ENCODE measurements at places on chromosomes 13 and 19. TPM values are rescaled to one million over a fixed set of nuclear protein-coding genes. Genes with fewer than 3 reads are reported as not detected.

GRCh38 chr13:98967491-98967890 lies 10.4 kb downstream of the DOCK9 start:
- DNase-seq: no peak

UBL3 gene
- total RNA-seq: 21.1 TPM

- no peak for DNase-seq
These were observed 77.5 kb upstream of the SCEL start for GRCh38 chr13:77457966-77458365.

DNA sequence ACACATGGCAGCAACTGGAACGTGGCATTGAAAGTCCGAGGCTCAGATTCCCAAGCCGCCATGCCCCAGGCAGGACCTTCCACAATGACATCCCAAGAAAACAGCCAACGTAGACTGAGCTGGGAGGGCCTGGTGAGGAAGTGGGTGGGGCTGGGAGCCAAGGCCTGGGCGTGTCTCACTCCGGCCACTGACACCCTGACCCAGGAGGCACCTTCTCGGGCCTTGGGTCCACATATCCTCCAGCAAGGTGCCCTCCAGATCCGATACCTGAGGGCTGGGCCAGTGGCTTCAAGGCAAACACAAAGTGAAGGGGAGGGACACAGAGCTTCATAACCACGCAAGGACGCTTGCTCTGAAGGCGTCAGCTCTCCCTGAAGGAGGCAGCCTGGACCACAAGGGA lies 43.0 kb downstream of the RAB20 start:
- DNase-seq: no peak

CGB3 gene
- not detected for total RNA-seq

- no peak for DNase-seq
These were observed 44.5 kb downstream of the RUBCNL start for GRCh38 chr13:46342538-46342937.

S1PR5 gene
- 0.13 TPM for total RNA-seq
